ENCODE measurements at places on chromosomes 12 and 14.
A peak's percentile ranks its signal among the peaks of the same experiment; 100 is the strongest.

DNA sequence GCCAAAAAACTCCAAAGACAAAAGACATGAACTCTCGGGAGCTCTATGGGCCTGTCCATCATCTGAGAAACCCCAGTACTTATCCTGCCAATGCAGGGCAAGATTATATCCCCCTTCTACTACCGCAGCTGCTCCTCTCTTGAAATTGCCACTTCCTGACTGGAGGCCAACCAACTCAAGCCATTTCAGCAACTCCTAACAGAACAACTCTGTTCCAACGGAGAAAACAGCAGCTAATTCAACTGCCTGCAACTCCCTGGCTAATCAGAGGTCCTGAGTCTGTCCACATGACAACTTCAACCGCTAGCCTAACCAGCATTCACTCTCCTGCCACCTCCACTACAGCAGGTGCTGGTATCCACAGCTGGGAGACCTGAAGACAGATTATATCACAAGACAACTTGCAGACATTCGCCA is 24.1 kb downstream of the CEP83 start:
- DNase-seq = peak; percentile 71

- DNase-seq = no peak
Measured at GRCh38 chr12:131389054-131390013, 321.6 kb upstream of the SFSWAP start.

- peak; percentile 55 for DNase-seq
Measured at GRCh38 chr12:1504304-1504894, 90.0 kb downstream of the FBXL14 start.

DNA sequence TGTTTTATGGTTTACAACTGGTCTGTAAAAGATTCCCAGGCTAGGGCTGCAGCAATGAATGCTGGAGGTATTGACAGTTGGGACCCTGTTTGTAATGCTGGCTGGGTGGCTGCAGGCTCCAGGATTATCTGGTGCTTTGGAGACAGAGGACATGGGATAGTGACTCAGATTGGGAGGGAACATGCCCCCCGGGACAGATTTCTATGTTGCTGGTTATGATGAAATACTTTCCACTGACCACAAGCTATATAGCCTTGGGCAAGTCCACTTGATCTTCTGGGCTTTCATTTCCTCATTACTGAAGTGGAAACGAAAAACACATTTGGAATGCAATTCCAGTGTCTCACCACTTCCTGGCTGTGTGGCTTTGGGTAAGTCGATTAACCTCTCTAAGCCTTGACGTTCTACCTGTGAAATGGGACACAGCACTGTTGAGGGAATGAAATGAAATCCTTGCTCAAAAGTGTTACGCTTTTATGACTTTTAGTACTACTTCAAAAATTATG is 6.3 kb upstream of the TPCN1 start:
- peak; percentile 73 for DNase-seq

- no peak for DNase-seq
Measured at GRCh38 chr14:65941091-65941490, 528.6 kb downstream of the FUT8 start.

- no peak for DNase-seq
Measured at GRCh38 chr12:128286970-128287369, 20.0 kb downstream of the TMEM132C start.

GRCh38 chr12:18224745-18225144 is 36.6 kb upstream of the PIK3C2G start:
- DNase-seq = peak; percentile 48

- no peak for DNase-seq
Measured at GRCh38 chr14:51546099-51546498, 105.6 kb upstream of the FRMD6 start.

DNA sequence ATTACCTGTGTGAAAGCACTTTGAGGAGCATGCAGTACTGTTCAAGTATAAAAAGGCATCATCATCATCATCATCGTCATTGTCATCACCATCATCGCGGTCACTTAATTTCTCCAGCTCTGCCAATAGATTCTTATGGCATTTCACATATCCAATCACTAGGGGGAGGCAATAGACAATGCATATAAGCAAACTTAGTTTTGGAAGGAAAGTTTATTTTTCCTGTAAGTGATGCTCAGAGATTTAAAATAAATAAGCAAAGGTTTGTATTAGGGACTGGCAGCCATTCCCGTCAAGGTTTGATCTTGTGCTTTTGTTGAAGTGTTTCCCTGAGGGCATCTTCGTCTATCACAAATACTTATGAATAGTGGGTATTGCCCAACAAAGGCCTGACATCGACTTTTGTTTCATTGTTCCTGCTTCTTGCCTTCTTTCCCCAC is 127.4 kb downstream of the KTN1 start:
- peak; percentile 27 for DNase-seq

- no peak for DNase-seq
Measured at GRCh38 chr14:90302529-90303303, 29.0 kb downstream of the NRDE2 start.

GRCh38 chr14:54784657-54785056 is 118.0 kb downstream of the GCH1 start:
- DNase-seq = no peak

GRCh38 chr12:8696442-8697090 is 1.2 kb upstream of the RIMKLB start:
- no peak for DNase-seq

Data from KBM-7 (cell line).